NCI-H187 treated with DMSO at 0.1 percent for 48 hours (cell line): ENCODE measurements at places on chromosomes 11 and 22.

- DNase-seq, result no peak
Measured at GRCh38 chr22:19751497-19752245, 8.9 kb upstream of the TBX1 start.

DNA sequence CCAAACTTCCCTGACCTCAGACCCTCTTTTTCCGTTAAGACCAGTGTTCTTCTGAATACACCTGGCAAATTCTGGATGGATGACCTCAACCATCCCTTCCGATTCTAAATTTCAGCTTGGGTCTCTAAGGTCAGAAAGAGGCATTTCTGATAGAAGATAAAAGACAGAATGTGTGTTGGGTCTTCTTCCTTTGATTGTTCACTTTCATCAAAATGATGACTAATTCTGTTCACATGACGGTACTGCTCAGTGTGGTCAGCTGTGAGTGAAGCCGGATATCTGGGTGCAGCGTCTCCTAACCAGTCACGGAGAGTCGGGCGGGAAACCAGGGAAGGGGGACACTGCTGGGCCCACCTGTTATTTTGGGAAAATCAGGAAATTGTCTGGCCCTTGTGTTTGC is 151.6 kb upstream of the NAV2 start:
- DNase-seq, result no peak

DNA sequence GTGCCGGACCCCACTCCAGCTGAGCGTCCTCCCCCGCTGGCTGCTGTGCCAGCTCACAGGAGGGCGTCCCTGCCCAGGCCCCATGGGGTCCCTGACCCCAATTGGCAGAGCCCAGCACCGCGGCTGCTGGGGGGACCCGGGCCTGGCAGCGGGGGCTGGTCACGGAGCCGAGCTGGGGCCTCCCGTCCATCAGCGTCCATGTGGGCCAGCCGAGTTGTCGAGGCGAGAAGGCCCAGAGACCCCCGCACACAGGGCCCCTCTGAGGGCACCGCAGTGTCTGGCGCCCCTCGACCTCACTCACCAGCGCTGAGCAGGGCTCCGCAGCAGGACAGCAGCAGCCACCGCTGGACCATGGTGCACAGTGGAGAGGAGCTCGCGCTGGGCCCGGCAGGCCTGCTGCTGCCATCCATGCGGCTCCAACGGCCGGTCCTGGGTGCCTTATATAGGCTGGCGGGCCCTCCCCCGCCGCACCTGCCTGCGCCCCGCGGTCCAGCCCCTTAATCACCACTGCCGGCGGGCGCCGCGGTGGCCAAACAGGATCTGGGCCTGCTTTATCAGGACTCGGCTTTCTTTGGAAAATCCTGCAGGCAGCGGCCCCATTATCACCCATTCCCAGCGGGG is at the start of gene MUC6:
Gene MUC6 (minus strand): TSS at position 416 of the 621 bp plus-strand sequence. CDS start 63 bp downstream, at position 353.
- DNase-seq, result no peak

DNA sequence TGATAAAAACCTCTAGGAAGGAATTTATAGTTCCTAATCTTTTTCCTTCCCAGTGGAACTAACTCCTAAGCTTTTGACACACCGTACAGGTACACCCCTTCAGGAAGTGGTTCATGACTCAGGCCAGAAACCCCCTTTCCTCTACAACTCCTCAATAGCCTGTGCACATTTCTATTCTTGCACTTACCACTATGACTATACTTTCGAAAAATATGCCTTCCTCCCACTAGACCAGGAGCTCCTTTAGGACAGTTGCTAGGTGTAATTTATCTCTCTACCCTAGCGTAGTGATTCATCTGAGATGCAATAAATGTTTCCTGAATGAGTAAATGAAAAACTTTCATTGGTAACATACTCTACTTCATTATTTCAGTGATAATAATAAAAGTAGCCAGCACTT is 14.5 kb downstream of the MAP6 start:
- DNase-seq, result no peak

DNA sequence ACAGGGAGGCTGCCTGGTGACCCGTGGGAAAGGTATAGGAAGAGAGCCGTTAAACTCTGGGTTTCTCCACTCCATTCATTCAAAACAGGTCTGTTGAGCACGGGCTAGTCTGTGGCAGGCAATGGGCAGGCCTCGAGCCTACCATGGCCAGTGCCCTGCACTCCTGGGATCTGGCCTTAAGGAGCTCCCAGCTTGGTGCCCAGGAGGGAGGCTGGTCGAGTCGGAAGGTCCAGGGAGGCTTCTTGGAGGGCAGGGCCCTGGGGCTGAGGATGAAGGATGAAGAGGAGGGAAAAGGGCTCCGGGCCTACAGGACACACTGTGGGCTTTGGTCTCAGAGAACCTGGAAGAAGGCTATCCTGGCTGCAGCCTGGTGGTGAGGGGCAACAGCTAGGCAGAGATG is 41.9 kb upstream of the MN1 start:
- no peak for DNase-seq

GRCh38 chr11:22778642-22779041 is 51.0 kb downstream of the SVIP start:
- no peak for DNase-seq

GRCh38 chr11:77287615-77288273 is 13.7 kb downstream of the GDPD4 start:
- DNase-seq, result no peak

GRCh38 chr11:120095516-120095915 is 42.4 kb downstream of the TRIM29 start:
- DNase-seq, result no peak

- no peak for DNase-seq
Measured at GRCh38 chr22:45521178-45521577, 18.5 kb downstream of the FBLN1 start.

GRCh38 chr11:15471895-15472799 is 357.4 kb downstream of the INSC start:
- no peak for DNase-seq

GRCh38 chr11:72575533-72576242 is 98.5 kb downstream of the PDE2A start:
- no peak for DNase-seq

DNA sequence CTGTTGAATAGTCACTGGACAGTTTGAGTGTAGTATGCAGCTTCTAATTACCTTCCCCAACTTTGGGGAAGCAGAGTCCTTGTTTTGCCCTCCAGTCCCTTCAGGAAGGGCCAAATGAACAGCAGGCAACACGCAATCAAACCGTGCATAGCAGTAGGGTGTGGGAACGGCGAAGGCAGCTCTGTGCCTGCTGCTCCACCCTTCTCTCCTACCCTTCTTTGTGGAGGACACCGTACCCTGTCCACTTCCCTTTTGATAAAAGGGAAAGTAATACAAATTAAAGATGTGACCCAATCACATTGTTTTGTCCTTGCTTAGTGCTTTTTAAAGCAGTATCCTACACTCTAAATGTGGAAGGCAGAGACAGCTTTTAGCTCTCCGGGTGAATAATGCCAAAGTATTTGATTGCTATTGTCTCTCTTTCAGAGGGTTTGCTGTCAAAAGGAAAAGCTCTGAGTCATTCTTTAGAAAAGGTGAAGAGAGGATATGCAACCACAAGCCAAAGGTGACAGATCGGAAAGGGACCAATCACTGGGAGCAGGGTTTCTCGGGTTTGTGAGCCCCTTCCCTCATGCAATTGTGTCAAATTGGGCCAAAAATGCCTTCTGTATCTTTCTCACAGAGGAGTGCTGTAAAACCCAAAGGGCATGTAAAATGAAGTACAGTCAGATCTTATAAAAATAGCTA is 407.3 kb upstream of the CCDC90B start:
- no peak for DNase-seq

- no peak for DNase-seq
Measured at GRCh38 chr11:104844451-104844850, 53.8 kb downstream of the CASP12 start.

GRCh38 chr22:45731041-45731797 is 59.6 kb downstream of the ATXN10 start:
- DNase-seq, result no peak

DNA sequence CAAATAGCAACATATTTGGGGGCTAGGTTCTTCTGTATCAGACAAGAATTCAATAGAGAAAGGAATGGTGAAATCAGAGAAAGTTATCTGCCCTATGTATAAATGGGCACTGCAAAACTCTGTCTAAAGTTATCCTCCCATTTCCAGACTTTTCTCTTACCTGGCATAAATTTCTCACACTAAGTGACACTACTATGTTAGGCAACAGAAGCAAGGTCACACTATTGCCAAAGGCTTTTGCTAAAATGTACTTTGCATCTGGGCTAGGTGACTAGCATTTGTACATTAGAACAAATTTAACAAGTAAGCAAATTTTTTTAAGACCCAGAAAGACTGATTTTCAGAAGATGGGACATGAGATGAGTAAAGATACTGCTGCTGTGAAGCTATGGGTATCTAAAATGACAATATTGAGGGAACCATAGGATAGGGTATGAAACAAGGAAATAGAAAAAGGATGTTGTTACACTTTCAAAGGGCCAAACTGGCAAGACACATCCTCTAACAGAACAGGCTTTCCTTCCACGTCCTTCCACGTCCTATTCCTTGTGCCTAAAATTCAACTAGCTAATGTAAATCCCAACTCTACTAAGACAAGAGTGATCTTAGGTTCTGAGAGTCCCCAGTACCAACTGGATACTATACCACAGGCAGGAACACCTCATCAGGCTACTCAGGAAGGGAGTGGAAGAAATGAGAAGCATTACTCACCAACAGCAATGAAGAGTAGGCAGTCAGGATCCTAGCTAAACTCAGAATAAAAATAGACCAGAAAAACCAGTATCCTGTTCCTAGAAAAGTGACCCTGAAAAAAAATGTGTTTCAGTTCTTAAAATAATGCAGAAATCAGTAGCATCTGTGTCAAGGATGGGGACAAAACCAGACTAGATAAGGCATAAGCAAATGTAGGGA is 22.6 kb downstream of the GDPD4 start:
- DNase-seq, result no peak

DNA sequence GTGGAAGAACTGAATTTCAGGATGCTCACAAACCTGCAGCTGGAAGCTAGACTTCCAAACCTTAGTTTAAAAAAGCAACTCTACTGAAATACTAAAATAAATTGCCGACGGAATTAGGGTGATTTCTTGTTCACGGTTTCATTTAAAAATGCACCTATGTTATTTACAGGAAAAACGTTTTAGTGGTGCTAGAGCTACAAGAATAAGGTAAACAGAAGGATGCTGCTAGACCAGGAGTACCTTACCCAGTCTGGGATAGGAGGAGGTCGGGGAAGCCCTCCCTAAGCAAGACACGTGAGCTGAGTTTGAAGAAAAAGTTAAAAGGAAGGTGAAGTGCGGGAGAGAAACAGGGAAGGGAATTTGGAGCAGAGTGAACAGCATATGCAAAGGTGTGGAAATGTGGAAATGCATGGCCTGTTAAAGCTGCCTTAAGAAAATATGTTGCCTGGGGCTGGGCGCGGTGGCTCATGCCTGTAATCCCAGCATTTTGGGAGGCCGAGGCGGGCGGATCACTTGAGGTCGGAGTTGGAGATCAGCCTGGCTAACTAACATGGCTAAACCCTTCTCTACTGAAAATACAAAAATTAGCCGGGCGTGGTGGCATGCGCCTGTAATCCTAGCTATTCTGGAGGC is 1.4 kb upstream of the FTH1 start:
- DNase-seq, result no peak

GRCh38 chr11:102345904-102346303 is 1.1 kb upstream of the BIRC2 start:
- no peak for DNase-seq

GRCh38 chr11:25242928-25243327 is 746.1 kb downstream of the LUZP2 start:
- no peak for DNase-seq

GRCh38 chr11:66006134-66006890 is 4.0 kb downstream of the BANF1 start:
- DNase-seq, result no peak

DNA sequence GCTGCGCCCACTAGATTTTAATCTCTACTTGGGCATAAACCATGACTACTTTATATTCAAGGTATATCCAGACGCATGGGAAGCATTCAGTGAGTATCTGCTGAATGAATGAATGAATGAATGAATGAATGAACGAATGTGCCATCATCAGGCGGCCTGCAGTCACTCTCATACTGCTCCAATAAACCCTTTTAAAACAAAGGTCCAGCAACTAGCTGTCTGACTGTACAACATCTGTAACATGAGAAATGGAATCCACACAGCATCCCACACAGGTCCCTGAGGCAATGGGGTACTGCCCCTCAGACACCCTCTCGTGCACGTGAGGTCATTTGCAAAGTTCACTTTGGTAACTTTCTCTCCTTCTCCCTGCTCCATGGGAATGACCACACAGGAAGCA is 147.5 kb downstream of the LARGE1 start:
- DNase-seq, result no peak

DNA sequence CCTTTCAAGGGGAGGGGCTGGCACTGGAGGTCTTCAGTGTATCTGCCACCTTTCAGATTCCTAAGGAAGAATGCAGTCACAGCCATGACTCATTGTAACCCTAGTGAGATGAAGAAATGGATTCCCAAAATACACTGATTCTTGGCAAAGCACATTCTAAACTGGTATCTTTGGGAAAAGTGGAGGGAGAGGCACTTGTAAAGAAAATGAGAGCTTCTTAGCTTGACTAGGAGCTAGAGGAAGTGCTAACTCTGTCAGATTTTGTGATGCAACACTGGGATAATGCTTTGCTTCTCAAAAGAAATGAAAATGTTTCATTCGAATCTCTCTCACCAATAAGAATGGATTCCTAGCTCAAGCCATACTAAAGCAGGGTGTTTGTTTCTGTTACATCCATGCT is 14.3 kb downstream of the NRIP3 start:
- DNase-seq, result no peak

GRCh38 chr11:11403763-11404725 is 51.0 kb upstream of the CSNK2A3 start:
- no peak for DNase-seq
